Activated naive CD4-positive, alpha-beta T cell treated with anti-CD3 and anti-CD28 coated beads, Interleukin-2, amount 50 U/mL, for 72 hours (primary cell): ENCODE measurements at places on chromosomes 11 and 22.

DNA sequence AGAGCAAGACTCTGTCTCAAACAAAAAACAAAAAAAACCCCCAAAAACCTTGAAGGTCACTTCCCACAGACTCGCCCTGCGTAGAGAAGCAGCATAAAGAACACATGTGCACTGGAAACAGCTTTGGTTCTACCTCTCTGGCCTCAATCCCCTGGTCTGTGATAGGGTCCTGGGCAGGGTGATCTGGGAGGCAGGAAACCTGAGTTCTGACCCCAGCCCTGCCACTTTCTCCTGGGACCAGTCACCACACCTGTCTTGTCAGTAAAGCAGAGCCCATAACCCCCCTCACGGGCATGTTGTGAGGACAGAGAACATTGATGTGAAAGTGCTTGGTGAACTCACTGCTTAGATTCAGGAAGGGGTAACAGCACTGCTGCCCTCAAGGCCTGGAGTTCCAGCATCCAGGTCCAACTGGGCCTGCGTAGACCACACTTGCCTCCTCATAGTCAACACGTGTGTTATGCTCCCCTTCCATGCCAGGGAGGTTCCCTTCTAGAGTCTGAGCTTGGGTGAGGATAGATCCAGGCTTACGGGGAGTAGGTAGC is 11.4 kb downstream of the UCP2 start:
- DNase-seq = no peak

- DNase-seq = no peak
These were observed 83.2 kb upstream of the POU2AF2 start for GRCh38 chr11:111162305-111162704.

- no peak for DNase-seq
These were observed 38.7 kb upstream of the TOP3B start for GRCh38 chr22:22021162-22021750.

GRCh38 chr22:35409783-35410662 is 10.1 kb downstream of the MCM5 start:
- DNase-seq = no peak

DNA sequence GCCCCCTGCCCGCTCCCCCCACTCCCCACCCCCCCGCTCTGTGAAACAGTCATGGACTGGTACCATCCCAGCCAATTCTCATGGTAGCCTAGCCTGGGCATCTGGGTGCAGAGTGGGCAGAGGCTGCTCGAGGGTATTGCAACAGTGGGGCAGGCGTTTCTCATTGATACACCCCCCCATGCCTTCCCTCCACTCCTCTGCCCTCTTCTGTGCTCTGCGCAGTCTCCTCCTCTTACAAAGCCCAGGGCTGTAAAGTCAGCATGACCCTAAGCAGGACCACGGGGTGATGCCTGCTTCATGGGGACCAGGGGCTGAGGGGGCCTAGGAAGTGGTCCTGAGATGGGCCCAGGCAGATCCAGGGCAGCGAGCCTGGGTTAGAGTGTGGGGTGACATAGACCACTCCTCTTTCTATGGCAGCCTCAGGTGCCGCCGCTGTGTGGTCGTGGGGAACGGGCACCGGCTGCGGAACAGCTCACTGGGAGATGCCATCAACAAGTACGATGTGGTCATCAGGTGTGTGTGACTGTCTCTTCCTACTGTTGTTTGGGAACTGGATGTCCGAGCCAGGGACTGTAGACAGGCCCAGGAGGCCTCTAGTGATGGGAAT is 52.3 kb downstream of the ST3GAL4 start:
- DNase-seq = no peak

DNA sequence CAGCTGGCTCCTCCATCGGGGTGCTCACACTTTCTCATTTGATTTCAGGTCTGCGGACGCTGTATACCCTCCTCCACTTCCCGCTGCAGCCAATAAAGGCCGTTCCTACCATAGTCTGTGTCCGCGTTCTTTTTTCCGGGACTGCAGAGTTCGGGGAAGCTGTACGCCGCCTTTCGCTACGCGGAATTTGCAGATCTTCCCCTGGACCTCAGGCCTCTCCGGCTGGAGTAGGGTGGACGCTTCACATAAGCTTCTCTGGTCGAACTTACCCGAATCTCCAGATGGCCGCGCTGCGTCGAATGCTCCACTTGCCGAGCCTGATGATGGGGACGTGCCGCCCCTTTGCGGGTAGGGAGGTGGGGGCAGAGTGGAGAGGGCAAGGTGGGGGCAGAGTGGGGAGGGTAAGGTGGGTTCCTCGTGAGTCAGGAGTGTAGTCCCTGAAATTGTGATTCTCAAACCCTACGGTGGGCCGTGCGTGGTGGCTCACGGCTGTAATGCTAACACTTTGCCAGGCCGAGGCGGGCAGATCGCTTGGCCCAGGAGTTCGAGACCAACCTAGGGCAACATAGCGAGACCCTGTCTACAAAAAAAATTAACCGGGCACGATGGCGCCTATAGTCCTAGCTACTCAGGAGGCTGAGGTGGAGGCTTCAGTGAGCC is 617 bp downstream of the CSKMT start:
- DNase-seq = no peak

GRCh38 chr11:119991669-119992068 is 146.2 kb downstream of the TRIM29 start:
- DNase-seq = no peak

GRCh38 chr11:66686801-66687750 is 9.4 kb upstream of the RBM4B start:
- DNase-seq = no peak

GRCh38 chr11:115409691-115410220 is 94.5 kb downstream of the CADM1 start:
- no peak for DNase-seq

- no peak for DNase-seq
These were observed 1.8 kb upstream of the VSTM5 start for GRCh38 chr11:93852242-93852641.

GRCh38 chr11:5046754-5047330 is 516 bp downstream of the OR52J3 start:
- no peak for DNase-seq

- no peak for DNase-seq
These were observed 399.4 kb downstream of the LUZP2 start for GRCh38 chr11:24896118-24896835.

DNA sequence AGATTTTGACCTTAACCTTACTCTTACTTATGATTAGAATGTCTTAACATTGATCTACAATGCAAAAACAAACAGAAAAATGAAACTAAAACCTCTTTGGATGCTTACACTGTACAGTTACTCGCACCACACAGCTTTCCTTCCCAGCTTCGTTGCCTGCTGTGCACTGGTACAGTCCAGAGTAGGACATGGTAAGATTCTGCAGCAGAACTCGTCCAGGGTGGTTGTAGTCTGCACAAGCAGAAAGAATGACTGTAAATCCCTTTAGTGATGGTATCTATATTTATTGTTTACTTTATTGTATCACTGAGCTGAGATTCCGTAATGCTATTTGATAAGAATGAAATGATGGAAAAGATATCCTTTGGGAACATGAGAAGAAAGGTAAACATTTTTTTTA is 21.0 kb upstream of the HSPA8 start:
- DNase-seq = no peak

GRCh38 chr11:45934580-45935318 is 12.3 kb downstream of the LARGE2 start:
- DNase-seq = no peak

DNA sequence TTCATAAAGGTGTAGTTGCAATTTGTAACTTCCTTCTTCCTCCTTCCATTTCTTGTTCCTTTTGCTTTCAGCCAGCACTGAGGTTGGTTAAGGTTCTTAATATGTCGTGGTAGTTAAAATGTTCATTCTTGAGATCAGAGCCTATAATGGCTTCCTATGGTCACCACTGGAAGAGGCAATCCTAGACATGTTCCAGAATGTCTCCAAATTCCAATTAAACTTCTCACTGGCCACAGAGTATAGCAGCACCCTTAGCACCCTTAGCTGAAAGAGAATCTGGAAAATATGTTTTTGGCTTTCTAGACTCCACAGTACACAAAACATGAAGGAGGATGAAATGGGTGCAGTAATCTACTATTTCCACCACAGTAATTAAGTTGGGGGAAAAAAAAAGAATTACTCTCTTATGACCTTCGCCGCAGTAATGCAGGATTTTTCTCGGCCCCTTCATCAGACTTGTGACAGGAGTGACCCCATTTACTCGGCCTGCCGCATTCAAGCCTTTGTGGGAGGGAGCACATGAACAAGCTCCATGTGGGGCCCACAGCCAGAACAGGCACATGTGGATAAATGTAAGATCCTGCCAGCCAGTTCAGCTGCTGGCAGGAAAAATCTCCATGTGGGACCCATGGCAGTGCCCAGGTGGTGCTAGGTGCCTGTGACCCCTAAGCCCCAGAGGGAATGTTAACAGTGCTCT is 348.8 kb upstream of the ARHGAP42 start:
- no peak for DNase-seq

- no peak for DNase-seq
These were observed 16.7 kb downstream of the ASPHD2 start for GRCh38 chr22:26445577-26446275.

DNA sequence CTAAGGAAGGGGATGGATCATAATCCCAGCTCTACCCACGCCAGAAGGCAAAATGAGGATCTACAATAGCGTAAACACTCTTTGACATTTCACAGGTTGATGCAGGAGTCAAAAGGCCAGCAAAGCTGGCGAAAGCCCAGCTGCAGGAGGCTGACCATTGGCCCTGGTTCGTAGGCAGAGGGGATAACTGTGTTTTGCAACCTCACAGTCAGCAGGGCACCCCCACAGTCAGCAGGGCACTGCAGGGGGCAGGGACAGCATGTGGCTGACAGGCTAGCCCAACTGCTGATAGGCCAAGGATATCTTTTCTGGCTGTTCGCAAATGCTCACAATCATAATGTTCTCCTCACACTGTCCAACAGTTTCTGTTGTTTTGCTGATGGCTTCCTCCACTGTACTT is 372.7 kb downstream of the BUD13 start:
- no peak for DNase-seq

GRCh38 chr11:112655371-112655770 is 305.8 kb upstream of the NCAM1 start:
- DNase-seq = no peak
